ENCODE measurements at places on chromosomes 11 and 22. TPM values are rescaled to one million over a fixed set of nuclear protein-coding genes. Genes with fewer than 3 reads are reported as not detected.

- H3K27me3 ChIP-seq = no peaks in the 10 kb centered on the region
- H3K36me3 ChIP-seq = no peaks in the 10 kb centered on the region
- H3K4me1 ChIP-seq = no peaks in the 10 kb centered on the region
Observed at GRCh38 chr11:71213696-71214552, 38.5 kb downstream of the SHANK2 start.

DNA sequence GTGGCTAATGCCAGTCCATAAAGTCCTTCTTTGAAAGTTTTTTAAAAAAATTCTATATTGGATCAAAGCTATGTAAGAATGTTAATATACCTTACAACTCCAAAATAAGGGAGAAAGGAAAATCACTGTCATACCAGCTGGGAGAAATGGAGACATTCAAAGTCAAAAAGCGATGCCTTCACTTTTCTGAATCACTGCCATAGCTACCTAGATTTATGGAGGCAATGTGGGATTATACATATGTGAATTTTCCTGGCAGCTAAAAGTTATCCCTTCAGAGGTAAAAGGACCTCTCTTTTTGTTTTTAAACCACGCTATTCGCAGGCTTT is 59.6 kb upstream of the PDE3B start:
- no peak overlapping the region for H3K4me3 ChIP-seq
- no peak overlapping the region for H3K27ac ChIP-seq
- H3K36me3 ChIP-seq = no peaks in the 10 kb centered on the region
- no peak for DNase-seq
- H3K4me1 ChIP-seq = no peaks in the 10 kb centered on the region

- no peak overlapping the region for H3K27ac ChIP-seq
- no peak overlapping the region for H3K4me3 ChIP-seq
- no peaks in the 10 kb centered on the region for H3K36me3 ChIP-seq
- DNase-seq = no peak
- no peaks in the 10 kb centered on the region for H3K4me1 ChIP-seq
- no peaks in the 10 kb centered on the region for H3K27me3 ChIP-seq
Observed at GRCh38 chr11:67457453-67457852, 2.3 kb downstream of the CABP4 start.

The TMEM126A gene
- 19.9 TPM for total RNA-seq

The OR52N4 gene
- 0.87 TPM for total RNA-seq

Data from aorta (tissue), 5 donors.